ENCODE measurements at places on chromosomes 16 and 17.

DNA sequence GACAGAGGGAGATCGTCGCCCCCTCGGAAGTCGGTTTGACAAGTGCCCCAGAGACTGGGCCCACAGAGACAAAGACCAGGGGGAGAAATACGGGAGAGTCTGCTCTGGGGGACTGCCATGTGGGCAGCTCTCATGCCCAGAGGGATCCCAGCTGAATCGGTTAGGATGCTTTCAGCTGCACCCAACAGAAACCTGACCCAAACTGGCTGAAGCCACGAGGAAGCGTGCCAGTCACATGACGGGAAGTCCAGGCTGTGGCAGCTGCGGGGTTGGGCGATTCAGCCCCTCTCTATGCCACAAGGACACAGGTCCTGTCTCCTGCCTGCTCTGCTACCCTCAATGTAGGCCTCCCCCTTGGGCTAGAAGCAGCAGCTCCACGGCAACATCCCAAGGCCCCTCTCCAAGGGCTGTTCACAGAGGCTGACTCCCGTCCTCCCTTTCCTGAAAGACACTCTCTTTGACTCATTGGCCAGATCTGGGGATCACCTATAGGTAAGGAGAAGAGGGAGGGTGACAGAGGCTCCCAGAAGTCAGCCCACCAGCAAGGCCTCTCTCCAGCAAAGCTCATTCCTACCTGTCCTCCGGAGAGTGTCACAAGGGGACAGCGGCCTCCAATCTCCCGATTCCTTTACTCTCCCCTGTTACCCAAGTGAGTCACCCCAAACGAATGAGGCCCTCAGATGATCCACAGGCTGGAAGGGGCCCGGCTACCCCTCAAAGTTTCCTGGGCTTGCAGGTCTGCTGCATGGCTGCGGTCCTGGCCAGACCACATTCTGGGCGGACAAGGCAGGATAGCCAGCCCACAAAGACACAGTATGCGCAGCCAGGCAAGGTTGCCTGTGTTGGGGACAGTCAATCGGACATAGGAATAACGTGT, 75.8 kb downstream of the RBFOX3 start:
- DNase-seq: no peak

GRCh38 chr16:86033971-86034370, 135.0 kb downstream of the IRF8 start:
- no peak for DNase-seq

- no peak for DNase-seq
Observed at GRCh38 chr17:38461683-38462082, 33.4 kb downstream of the ARHGAP23 start.

DNA sequence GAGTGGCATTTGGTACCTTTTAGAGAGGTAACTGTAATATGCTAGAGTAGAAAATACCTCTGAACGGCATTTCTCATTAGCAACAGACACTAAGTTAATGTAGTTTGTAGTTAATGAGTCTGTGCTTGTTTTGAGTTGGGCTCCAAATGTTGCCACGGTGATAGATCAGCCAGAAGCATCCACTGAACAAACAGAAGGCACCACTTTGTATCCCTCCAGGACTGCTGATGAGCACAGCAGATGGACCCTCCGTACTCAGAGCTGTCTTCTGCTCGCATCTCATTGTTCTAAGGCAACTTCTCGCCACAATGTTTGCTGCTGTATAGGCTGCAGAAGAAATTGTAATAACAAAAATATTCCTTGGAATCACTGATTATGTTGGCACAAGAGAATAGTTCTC, 56.1 kb downstream of the TNRC6C start:
- DNase-seq: no peak

GRCh38 chr17:76504117-76504516, 2.9 kb upstream of the RHBDF2 start:
- DNase-seq: no peak

DNA sequence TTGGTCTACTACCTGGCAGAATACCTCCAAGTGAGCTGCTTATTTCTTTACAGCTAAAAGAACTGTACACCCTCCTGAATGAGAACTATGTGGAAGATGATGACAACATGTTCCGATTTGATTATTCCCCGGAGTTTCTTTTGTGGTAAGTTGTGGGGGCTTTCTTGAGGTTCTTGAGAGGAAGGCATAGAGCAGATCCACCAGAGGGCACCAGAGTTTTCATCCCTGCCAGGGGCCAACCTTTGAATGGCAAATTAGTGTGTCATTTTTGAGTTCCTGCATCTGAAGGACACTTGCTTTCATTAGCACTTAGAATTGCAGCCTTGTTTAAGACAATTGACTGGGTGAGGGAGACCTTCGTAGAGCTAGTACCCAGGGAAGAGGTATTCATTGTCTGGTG, 35.0 kb downstream of the NMT1 start:
- no peak for DNase-seq

GRCh38 chr16:56945847-56946527, 14.0 kb downstream of the HERPUD1 start:
- DNase-seq: no peak

DNA sequence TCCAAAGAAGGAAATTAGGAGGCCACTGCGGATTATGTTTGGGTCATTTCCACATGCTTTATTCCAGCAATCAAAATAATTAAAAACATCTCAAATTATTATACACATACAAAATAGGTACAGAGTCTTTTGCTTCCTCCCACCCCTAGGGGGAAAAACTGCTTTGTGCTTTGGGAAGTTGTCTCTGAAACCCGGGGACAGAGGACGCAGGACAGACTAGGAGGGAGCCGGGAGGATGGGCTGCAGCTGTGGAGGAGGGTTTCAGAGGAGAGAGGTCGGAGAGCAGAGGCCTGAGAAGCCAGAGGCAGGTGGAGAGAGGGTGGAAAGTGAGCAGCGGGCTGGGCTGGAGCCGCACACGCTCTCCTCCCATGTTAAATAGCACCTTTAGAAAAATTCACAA, 17.4 kb downstream of the COL1A1 start:
- DNase-seq: no peak

DNA sequence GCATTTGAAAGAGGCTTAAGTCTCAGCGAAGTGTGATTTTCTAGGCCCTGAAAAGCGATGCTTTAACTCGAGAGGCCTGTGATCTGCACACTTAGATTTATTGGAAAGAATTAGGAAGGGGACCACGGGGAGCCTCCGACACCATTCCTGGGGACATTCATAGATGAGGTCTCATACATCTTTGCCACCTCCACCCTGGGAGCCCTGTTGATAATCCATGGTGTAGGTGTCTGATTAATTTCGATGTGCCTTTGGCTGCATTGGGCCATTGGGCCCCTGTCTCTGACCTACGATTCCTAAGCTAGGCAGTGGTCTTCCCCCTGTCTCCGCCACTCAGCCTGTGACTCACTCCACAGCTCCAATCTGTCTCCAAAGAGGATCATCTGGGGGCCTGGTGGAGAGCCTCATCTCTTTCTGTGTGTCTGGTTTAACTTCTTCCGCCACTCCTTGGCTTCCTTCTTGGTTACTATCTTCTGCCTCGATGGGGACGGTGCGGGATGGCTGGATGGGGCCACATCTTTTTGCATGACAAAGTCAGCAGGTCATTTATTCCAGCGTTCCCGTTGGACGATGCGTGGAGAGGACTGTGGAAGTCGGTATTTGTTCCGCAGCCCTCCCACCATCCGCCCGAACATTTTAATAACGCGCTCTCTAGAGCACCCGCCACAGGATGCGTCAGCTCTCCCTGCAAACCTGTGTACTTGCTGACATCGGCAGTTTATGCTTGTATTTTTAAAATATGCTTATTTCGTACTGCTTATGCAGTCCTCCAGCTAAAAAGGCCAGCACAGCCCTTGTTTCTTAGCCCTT, 109.3 kb downstream of the IRX3 start:
- no peak for DNase-seq

DNA sequence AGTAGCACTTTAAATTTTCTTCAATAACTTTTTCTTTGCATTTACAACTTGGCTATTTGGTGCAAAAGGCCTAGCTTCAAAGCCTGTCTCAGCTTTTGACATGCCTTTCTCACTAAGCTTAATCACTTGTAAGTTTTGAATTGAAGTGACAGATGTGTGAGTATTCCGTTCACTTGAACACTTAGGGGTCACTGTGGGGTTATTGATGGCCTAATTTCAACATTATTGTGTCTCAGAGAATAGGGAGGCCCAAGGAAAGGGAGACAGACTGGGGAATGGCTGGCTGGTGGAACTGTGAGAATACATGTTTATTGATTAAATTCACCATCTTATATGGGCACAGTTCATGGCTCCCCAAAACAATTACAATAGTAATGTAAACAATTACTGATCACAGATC, 84.1 kb downstream of the TAOK1 start:
- no peak for DNase-seq

DNA sequence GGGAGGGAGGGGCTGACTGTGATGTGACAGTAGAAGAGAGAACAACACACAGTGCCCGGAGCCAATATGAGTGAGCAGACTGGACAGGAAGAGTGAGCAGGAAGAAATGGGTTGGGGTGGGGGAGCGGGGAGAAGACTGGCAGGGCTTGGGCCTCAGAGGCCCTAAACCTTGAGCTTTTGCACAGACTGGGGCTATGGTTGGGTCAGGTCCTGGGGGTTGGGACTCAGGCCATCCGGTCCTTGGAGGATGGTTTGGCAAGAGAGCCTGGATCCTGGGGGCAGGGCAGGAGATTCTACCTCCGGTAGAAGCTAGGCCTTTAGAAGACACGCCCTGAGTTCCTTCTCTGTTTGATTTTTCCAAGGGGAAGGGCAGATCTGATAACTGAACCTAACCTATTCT, 1.1 kb downstream of the CAMTA2 start:
- no peak for DNase-seq

DNA sequence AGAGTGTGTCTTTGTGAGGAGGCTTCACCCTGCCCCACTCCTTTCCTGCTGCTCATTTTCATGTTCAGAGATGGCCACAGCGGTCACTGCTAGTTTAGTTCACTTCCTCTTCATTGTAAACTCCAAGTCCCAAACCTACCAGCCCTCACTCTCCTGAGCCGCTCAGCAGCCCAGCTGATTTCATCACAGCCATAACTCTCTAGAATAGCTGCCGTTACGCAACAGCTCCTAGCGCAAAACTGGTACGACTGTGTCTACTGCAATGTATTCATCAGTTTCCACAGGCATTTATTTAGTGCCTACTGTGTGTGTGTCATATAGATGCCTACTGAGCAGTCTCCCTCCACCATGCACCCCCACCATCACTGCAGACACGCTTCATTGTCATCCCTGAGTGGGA, 233.5 kb upstream of the RPL38 start:
- DNase-seq: no peak

- no peak for DNase-seq
Observed at GRCh38 chr17:17952691-17953090, 19.5 kb downstream of the TOM1L2 start.

- DNase-seq: no peak
Observed at GRCh38 chr16:54594601-54595391, 308.2 kb upstream of the IRX3 start.

- DNase-seq: no peak
Observed at GRCh38 chr16:80710918-80711317, 93.5 kb downstream of the CDYL2 start.

DNA sequence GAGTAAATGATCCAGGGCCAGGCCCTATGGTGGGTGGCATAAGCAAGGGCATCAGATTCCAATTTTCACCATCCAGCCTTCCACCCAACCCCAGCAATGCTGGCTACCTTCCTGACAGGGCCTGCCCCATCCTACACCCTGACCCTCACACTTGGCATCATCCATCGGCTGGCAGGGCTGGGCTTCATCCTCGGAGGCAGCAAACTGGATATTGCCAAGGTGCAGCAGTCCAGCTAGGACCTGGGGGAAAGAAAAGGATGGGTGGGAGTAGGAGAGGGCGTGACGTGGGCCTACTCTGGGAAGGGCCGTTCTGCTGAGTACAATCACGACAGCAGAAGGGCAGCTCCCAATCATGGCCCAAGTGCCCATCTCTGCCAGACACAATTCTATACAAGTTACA, 23.5 kb downstream of the MYO19 start:
- DNase-seq: no peak

GRCh38 chr17:9874722-9875121, 30.3 kb downstream of the RCVRN start:
- no peak for DNase-seq

- no peak for DNase-seq
Observed at GRCh38 chr17:33401249-33401648, 108.2 kb upstream of the ASIC2 start.
